Fibroblast of lung (primary cell): ENCODE measurements at places on chromosomes 2 and 18.

DNA sequence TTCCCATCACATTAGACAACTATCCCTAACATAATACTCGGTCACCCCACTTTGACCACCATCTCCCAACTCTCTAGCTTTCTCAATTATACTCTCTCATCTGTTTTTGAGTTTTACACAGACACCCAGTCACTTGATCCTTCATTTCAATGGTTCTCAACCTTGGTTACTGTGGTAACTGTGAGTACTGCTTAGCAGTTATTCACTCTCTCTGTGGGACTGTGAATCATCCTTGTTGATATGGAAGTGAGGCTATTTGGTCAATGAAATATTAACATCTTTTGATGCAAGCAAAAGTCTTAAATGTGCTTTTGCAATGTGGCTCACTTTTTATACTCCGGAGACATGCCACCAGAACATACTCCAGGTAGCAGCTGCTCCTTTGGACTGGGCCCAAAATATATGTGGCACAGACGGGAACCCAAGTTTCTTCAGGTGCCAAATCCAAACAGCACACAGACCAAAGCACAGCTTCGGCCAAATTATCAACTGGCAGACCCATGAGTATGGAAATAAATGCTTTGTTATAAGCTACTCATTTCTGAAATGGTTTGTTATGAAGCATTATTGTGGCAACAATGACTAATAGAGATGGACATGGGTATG lies 75.0 kb upstream of the SLC25A52 start:
- H3K27ac ChIP-seq, result no peak overlapping the region
- peaks cover 6% of the 10 kb centered on the region for H3K36me3 ChIP-seq
- peak; percentile 53 for DNase-seq
- H3K4me1 ChIP-seq, result no peaks in the 10 kb centered on the region
- no peaks in the 10 kb centered on the region for H3K27me3 ChIP-seq

DNA sequence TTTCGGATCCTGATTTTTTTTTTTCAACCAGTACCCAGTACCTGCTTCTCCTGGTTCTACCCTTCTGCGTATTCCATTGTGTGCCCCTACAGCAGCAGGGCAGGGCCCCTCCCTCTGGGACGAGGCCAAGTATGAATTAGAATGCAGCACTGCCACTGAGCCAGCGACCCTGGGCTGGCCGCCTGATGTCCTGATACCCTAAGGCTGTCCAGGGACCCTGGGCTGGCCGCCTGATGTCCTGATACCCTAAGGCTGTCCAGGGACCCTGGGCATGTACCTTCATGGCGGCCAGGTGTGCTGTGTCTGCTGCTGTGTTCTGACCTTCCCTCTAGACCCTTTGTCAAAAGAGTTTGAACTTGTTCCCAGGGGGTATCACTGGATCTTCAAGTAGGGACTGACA lies 42.9 kb downstream of the CABLES1 start:
- H3K27ac ChIP-seq, result no peak overlapping the region
- DNase-seq, result no peak
- H3K4me1 ChIP-seq, result peaks cover 2% of the 10 kb centered on the region
- H3K27me3 ChIP-seq, result no peaks in the 10 kb centered on the region

DNA sequence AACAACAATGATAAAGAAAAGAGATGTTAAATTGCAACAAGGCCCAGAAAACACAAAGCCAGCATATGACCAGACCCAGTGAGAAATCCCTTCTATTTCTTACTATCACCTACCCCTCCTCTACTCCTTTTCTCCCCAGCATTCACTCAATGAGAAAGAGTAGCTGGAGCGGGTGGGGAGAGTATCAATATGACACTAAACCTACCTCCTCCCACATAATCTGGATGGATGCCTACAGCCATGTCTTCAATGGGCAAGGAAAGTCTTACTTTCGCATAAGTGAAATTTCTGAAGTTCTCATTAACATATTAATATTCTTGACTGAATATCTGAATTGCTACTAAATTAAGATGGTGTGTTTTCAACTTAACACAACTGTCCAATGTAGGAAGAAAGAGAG lies 78.2 kb downstream of the AFF3 start:
- no peaks in the 10 kb centered on the region for H3K27me3 ChIP-seq
- no peak overlapping the region for H3K4me3 ChIP-seq
- no peaks in the 10 kb centered on the region for H3K36me3 ChIP-seq
- H3K27ac ChIP-seq, result no peak overlapping the region

- H3K4me3 ChIP-seq, result no peak overlapping the region
- DNase-seq, result no peak
- H3K36me3 ChIP-seq, result no peaks in the 10 kb centered on the region
- no peaks in the 10 kb centered on the region for H3K4me1 ChIP-seq
These were observed 48.7 kb downstream of the NETO1 start for GRCh38 chr18:72819050-72819449.

DNA sequence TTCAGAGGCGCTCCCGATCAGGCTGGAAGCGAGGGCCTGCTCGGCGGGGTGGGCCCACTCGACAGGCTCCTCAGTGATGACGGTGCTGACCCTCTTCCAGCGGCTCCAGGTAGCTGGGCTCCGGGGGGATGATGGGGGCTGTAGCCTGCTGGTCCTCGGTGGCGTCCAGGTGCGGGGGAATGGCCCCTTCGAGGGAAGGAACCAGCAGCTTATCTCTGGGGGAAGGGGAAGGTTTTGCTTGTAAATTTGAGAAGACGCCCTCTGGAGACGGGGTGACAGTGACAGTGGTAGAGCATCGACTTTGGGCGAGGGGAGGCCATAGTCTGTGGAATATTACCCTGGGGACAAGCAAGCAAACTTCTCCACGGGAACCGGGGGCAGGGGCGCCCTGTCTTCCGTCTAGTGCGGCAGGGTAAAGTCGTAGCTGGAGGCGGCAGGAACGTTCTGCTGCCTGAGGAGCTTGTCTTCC lies 891.9 kb upstream of the LRRTM1 start:
- no peaks in the 10 kb centered on the region for H3K4me1 ChIP-seq
- no peak overlapping the region for H3K27ac ChIP-seq
- DNase-seq, result no peak

- no peak overlapping the region for H3K27ac ChIP-seq
- no peak for DNase-seq
- H3K36me3 ChIP-seq, result no peaks in the 10 kb centered on the region
- no peak overlapping the region for H3K4me3 ChIP-seq
These were observed 1.7 kb downstream of the CXCR4 start for GRCh38 chr2:136116151-136116812.

- H3K27me3 ChIP-seq, result no peaks in the 10 kb centered on the region
- H3K4me3 ChIP-seq, result no peak overlapping the region
- no peak overlapping the region for H3K27ac ChIP-seq
- no peaks in the 10 kb centered on the region for H3K36me3 ChIP-seq
These were observed 20.8 kb upstream of the ATIC start for GRCh38 chr2:215290980-215291599.

DNA sequence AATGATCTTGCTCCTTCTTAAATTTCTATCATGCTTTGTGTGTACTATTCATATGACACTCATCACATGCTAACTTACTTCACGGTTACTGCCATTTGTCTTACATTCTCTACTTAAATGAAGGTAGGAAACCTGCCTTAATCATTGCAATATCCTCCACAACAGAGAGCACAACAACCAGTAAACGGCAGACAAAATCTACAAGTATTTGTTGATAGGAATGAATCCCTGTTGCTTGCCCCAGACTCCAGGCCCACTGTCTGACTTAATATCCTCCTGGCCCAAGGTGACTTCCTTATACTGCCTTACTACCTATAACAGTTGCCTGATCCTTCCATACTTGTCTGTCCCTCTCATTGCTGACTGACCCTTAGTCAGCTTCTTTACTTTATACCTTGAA lies 3.5 kb downstream of the PPP3R1 start:
- no peaks in the 10 kb centered on the region for H3K36me3 ChIP-seq
- H3K27ac ChIP-seq, result no peak overlapping the region
- DNase-seq, result no peak

DNA sequence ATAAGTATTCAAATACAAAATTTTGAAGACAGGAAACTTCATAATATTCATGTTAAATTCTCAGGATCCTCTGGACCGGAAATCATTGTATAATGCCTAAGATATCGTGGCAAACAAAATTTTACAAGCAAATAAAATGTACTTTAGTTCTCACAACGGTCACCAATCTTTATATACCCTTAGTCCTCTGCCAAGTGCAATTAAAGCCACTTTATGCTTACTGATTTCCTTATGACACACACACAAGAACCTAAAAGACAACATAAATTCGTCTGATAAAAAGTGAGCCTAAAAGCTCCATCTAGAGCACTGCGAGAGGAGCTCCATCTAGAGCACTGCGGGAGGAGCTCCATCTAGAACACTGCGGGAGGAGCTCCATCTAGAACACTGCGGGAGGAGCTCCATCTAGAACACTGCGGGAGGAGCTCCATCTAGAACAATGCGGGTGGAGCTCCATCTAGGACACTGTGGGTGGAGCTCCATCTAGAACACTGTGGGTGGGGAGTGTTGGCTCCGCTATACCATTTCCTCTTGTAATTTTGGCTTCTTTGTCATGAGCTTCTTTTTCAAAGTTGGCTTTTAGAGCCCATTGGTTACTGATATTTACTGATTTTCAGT lies 15.9 kb downstream of the ATP8B1 start:
- H3K27me3 ChIP-seq, result no peaks in the 10 kb centered on the region
- H3K36me3 ChIP-seq, result peaks cover 2% of the 10 kb centered on the region
- H3K4me1 ChIP-seq, result peaks cover 29% of the 10 kb centered on the region
- H3K4me3 ChIP-seq, result no peak overlapping the region

DNA sequence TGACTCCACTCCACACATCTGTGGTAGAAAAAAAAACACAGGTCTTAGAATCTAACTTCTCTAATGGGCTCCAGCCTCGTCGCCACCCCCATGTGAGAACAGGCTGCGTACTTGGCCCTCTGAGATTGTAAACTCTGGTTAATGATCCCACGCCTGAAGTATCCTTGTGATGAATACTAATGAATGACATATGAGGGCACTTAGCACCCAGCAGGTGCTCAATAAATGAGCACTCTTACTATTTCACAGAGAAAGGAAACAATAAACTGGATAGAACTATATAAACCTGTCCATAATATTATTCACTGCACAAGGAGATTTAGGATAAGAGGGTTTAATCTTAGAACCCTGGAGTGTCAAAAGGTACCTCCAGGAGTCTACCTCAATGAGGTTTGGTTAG lies 310.1 kb upstream of the HNRNPA3 start:
- no peak overlapping the region for H3K4me3 ChIP-seq
- H3K4me1 ChIP-seq, result no peaks in the 10 kb centered on the region
- no peaks in the 10 kb centered on the region for H3K36me3 ChIP-seq
- DNase-seq, result no peak
- no peak overlapping the region for H3K27ac ChIP-seq

- H3K4me3 ChIP-seq, result no peak overlapping the region
- DNase-seq, result no peak
- peaks cover 17% of the 10 kb centered on the region for H3K27me3 ChIP-seq
- no peak overlapping the region for H3K27ac ChIP-seq
- H3K36me3 ChIP-seq, result no peaks in the 10 kb centered on the region
- no peaks in the 10 kb centered on the region for H3K4me1 ChIP-seq
These were observed 149.0 kb upstream of the GLI2 start for GRCh38 chr2:120586507-120587278.

DNA sequence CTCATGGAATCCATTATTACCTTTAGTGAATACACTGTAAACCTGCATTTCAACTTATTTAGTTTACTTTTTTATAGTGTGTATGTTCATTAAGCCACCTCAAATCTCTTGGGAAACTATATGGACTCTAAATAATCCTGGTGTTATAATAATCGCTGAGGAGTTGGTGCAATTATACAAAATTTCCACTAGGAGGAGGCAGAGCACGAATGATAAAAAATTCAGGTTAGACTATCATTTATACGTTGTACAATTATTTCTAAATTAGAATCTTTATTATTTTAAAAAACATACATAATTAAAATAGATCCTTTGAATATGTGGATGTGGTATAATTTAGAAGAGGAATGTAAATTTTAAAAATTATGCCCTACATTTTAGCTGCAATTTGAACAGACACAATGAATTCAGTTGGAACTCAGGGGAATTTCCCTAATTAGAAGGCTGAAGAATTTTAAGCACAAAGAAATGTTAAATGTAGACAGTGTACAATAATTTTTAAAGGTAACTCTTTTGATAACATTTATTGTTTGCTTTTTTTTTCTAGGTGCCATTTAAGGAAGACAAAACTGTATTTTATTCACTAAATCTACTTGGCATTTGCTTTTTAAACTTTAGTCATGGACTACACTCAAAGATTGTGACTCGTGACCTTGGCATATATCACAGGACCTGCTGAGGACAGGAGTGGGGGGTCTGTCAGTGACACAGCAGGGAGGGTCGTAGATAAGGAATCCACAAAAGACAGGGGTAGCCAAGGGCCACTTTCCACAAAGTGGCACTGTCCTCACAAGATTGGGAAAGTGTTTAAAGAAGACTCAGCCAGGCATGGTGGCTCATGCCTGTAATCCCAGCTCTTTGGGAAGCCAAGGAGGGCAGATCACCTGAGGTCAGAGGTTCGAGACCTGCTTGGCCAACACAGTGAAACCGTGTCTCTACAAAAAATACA lies 45.5 kb downstream of the RAB12 start:
- H3K4me3 ChIP-seq, result no peak overlapping the region
- H3K4me1 ChIP-seq, result no peaks in the 10 kb centered on the region

DNA sequence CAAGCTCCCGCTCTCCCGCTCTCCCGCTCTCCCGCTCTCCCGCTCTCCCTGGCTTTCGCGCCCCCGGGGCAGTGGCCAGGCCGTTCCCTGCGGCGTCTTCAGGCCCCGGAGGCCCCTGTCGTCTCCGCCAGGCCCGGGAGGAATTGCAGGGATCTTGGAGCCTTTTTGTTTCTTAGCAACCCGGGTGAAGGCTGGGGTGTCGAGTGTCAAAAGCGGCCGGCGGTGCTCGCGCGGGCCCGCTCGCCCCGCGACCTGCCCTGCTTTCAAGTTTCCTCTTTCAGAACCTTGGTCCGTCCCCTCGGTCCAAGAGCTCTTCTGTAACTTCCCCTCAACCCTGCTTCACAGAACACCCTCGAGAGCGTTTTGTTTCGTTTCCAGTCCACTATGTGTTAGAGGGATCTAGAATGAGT lies 1.4 kb downstream of the RNF138 start:
- peak overlapping the region; percentile 91 for H3K27ac ChIP-seq
- H3K4me1 ChIP-seq, result no peaks in the 10 kb centered on the region
- H3K4me3 ChIP-seq, result peak overlapping the region; percentile 84
- no peaks in the 10 kb centered on the region for H3K27me3 ChIP-seq

DNA sequence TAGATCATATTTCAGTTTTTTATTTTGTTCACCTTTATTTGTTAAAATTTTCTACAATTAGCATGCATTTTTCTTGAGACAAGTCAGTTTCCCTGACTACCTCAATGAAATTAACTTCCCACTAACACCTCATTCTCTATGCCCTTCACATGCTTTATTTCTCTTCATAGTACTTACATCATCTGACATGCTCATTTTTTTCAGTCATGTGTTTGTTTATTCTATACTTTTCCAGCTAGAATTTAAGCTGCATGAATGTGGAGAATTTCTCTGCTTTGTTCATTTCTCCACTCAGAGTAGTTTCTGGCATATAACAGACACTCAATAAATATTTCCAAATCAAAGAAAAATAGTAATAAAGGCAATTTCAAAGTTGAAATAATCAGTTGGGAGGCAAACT lies 78.9 kb upstream of the SCN7A start:
- no peaks in the 10 kb centered on the region for H3K27me3 ChIP-seq
- DNase-seq, result peak; percentile 51
- H3K27ac ChIP-seq, result no peak overlapping the region

GRCh38 chr2:61463769-61464475 lies 7.0 kb downstream of the USP34 start:
- DNase-seq, result no peak
- no peak overlapping the region for H3K27ac ChIP-seq
- no peaks in the 10 kb centered on the region for H3K4me1 ChIP-seq
- H3K27me3 ChIP-seq, result no peaks in the 10 kb centered on the region
- H3K4me3 ChIP-seq, result no peak overlapping the region
- H3K36me3 ChIP-seq, result no peaks in the 10 kb centered on the region

- no peaks in the 10 kb centered on the region for H3K4me1 ChIP-seq
- H3K4me3 ChIP-seq, result no peak overlapping the region
- H3K36me3 ChIP-seq, result peaks cover 2% of the 10 kb centered on the region
- DNase-seq, result no peak
- no peaks in the 10 kb centered on the region for H3K27me3 ChIP-seq
- H3K27ac ChIP-seq, result no peak overlapping the region
These were observed 18.0 kb upstream of the ESPNL start for GRCh38 chr2:238082151-238082550.
